HFF-Myc (cell line): ENCODE measurements at places on chromosomes 6 and 20.

- no peak for DNase-seq
Measured at GRCh38 chr20:37314617-37315016, 25.2 kb downstream of the MANBAL start.

- DNase-seq, result no peak
Measured at GRCh38 chr6:56055081-56055704, 179.8 kb upstream of the BMP5 start.

DNA sequence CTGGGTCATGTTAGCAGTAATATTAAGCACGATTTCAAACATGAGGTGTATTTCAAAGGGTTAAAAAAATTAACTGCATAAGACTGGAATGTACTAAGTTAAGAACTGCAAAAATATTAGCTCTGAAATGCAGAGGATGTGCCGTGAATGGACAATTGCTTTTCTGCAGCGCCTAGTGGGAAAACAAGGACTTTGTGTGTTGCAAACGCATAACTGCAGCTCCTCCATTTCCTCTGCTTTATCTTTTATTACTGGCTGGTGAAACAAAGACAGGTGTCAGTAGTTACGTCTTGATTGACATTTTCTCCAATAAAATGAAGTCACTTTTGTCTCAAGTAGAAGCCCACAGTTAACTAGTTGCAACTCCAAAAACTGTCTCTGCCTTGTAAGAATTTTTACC is 1.7 kb downstream of the PDE7B start:
- DNase-seq, result no peak

- no peak for DNase-seq
Measured at GRCh38 chr20:46081074-46081473, 8.7 kb downstream of the NCOA5 start.

DNA sequence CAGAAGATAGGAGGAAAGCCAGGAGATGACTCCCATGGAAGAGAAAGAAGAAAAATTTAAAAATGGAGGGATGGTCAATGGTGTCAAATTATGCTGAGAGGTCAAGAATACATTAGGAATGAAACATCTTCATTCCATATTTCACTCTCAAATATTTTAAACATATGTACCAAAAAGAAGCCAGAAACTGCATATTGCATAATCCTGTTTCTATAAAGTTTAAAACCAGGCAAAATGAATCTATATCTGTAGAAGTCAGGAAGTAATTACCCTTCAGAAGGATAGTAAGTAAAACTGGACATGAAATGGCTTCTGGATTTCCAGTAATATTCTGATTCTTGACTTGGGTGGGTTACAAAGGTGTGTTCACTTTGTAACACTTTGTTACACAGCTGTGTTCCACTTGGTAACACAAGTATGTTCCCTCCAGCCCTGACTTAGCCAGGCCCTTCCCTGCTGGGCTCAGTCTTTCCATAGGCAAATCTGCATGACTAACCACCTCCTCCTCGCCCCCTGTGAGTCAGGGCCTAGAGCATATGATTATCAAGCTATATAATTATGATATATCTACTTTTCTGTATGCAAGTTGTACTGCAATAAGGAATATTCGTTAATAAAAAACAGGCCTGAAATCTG is 20.2 kb upstream of the C6orf141 start:
- no peak for DNase-seq

DNA sequence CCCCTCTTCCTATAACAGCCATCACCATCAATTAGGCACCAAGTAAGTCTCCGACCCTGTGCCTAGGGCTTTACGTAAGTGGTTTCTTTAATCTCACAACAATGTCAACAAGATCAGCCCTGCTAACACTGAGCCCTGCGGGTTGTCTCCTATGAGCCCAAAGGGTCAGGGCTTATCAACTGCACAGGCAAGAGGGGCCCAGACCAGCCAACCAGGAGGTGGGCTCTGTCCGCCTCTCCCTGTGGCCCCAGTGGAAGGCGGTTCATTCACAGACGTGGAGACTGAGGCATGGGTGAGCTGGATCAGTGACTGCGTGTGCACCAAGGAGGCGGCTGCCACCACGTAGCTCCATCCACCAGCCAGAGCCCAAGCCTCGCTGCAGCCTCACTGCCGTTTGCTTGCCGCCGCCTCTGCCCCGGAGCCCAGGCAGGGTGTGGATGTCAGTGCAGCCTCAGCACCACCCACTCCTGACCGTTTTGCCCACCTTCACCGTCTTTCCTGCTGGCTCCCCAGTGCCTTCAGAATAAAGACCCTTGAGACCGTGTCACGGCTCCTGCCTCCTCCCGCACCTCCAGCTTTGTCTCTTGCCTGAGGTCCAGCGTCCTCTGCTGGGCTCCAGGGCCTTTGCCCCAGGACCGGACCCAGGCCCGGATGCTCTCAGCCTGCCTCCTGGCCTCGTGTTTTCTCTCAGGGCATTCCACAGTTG is 78.7 kb downstream of the DLL1 start:
- no peak for DNase-seq

- DNase-seq, result no peak
Measured at GRCh38 chr6:7848229-7848628, 62.4 kb downstream of the TXNDC5 start.

- DNase-seq, result no peak
Measured at GRCh38 chr20:40280616-40281015, 408.4 kb downstream of the MAFB start.

DNA sequence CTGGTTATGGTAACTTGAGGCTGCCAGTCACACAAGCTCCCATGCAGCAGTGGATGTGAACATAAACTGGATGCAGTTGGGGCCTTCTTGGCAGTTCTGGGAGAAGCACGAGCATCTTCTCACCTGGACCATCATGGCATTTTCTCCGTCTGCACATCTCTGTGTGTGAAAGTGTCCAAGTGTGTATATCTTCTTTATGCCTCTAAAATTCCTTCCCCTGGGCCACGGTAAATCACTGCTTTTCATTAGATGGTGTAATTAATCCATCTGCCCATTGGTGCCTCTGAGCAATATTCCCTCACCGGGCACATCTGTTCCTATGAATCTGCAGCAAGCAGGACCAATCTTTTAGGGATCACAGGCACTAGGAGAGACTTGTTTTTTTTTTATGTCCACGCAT is 138.0 kb downstream of the MAP3K7 start:
- DNase-seq, result no peak

DNA sequence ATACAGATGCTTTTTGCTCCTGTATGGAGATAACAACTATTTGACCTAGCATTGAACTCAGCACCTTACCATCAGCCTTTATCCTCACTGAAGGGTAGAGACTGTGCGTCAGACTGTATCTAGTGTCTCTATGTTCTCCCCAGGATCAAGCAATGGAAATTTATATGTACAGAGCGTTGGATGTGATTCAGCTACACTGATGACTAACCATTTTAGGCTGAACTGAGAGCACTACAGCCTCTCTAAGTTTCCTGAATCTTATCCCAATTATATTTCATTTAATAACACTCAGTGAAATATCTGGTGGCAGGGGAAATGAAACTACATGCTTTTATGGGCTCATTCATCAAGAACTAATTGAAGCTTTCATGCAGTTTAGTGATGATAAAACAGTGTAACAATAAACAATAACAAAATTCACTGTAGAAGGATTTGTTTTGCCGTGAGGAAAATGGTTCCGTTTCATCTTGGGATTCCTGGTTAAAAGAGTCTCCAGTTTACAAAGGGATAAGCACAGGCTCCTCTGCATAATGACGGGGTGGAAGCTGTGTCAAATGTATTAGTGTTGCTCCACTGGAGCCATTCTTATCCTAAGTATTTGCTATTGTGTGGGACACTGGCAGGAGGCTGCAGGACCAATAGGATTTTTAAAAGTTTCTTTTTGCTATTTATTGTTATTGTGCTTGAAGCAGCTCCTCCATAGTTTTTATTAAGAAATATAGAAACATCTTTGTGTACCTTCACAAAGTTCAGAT is 567.6 kb upstream of the MMS22L start:
- DNase-seq, result no peak

GRCh38 chr6:43308101-43308989 is at the start of gene CRIP3:
Gene CRIP3, minus strand, starts transcription at chr6:43308826. Its CDS starts 34 bp downstream, at chr6:43308792.
- DNase-seq, result no peak

DNA sequence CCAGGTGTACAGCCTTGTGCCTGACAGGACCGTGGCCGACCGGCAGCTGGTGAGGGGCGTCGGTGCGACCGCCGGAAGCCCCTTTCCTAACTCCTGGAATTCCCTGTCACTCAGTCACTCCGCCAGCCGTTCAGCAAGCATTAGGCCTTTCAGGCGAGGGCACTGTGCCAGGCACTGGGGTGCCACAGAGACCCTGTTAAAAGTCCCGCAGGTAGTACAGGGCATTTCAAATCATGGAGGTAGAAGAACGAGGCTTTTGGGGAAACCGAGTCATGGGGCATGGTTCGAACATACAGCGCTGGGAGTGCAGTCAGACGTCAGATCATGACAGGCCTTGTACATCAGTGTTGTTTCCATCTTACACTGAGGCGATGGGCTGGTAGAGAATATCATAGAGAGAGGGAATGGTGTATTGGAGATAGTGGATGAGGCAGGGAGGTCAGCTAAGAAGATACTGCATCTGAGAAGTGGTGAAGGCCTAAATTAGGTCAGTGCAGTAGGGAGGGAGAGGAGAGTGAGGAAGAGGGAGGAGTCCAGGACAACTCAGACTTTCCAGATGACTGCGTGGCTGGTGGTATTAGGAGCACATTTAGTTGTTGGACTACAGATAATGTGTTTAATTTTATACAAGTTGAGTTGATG is 892 bp upstream of the DXO start:
- DNase-seq, result no peak
